ENCODE measurements at places on chromosomes 5 and 9.
A peak's percentile ranks its signal among the peaks of the same experiment; 100 is the strongest.

GRCh38 chr9:78248635-78249034, 12.8 kb downstream of the CEP78 start:
- DNase-seq: no peak

- no peak for DNase-seq
Observed at GRCh38 chr5:174533751-174534241, 190.6 kb upstream of the MSX2 start.

DNA sequence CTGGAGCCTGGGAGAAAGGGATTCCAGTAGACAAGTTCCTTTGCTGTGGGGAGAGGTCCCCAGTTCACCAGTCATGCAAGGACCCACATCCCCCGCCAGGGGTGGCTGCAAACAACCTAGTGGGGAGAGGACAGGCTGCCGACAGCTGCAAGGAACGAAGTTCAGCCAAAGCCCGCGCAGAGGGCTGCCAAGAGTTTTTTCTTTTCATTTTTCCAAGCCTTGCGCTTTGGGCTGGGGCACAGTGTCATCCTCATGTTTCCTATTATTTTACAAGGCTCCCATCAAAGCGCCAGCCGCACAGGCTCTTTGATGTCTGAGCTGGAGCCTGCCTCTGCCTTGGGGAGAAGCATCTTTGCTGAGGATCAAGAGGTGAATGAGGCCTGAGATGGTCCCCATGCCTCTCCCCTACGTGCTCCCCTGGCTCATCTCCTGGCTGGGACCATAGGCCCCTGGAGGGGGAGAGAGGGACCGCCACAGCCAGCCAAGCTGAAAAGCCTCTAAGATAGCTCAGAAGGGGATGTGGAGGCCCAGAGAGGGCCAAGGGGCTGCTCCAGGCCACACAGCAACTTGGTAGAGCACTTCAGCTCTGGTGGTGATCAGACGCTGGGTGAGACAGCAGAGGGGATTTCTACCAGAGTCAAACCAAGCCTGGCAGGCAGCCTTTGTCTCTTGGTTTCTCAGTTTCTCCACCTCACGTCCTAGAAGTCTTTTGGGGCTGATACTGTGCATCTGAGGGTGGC, 50.4 kb upstream of the SYNPO start:
- peak; percentile 80 for DNase-seq

DNA sequence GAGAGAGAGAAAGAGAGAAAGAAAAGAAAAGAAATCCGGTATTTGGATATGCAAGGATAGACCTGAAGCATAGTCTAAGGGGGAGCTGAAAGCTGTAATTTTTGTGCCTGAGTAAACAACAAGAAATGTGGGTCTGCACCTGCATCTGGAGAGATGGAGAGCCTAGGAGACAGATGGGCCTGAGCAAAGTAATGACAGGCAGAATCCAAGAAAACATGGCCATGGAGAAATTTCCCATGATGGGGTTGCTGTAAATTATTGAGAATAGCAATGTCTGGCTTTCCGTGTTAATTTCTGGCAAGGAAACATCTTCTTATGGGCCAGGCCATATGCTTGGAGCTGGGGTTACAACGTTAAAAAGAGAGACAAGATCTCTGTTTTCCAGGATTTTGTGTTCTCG, 40.2 kb downstream of the YIPF5 start:
- no peak for DNase-seq

DNA sequence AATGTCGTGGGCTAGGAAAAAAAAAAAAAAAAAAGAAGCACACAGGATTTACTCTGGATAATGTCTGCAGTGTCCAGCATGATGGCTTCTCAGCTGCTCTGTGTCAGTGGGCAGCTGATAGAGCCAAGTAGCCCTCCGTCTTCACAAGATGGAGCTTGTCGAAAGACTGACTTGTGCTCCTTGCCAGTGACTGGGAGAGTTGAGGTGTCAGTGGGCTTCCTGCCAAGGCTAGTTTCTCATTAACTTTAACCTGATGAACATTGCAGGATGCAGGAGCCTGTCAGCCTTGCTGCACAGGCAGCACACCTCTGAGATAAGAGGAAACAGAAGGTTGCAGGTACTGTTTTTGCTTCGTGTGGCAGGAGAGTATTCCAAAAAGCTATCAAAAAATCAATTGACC, 171.4 kb upstream of the SGCD start:
- no peak for DNase-seq

- DNase-seq: peak; percentile 80
Observed at GRCh38 chr9:127942216-127943010, 4.8 kb upstream of the DPM2 start.

DNA sequence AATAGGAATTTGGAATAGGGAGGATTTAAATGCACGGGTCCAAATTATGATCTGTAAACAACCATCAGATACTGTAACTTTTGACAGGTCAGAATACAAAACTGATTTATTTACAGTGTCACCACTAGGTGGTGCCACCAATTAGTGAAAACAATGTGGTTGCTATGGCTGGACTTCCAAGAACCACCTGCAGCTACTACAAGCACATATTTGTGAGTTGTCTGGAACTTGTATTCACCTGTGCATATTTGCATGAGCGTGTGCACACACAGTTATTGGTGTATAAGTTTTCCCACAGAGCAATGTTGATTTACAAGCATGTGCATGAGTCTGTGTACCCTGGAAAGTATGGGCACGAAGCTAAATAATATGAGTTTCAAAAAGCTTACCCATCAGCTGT, 3.0 kb upstream of the HRCT1 start:
- DNase-seq: peak; percentile 45

GRCh38 chr5:118293378-118293777, 695.0 kb downstream of the DTWD2 start:
- DNase-seq: no peak

Measured in BE2C (cell line).